ENCODE measurements at places on chromosomes 11 and 22.

GRCh38 chr11:1882265-1883238 is 9.1 kb downstream of the PRR33 start:
- DNase-seq, result peak; percentile 55

DNA sequence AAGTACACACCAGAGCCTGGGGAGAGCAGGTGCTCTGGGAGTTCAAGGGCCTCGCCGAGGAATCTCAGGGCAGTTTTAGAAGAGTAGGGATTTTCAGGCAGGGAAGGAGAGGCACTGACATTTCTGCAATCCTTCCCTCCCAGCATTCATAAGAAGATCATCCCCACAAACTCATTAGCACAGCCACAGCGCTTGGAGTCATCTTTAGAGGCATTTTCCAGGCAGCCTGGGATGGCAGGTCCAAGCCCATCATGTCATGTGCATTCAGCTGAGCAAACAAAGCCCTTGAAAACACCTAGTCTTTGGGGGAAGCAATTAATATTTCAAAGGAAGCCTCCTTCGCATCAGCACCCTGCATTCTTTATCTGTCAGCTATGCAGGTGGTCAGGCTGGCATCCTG is 43.8 kb downstream of the MAP6 start:
- no peak for DNase-seq

GRCh38 chr11:115676768-115677167 is 172.6 kb upstream of the CADM1 start:
- no peak for DNase-seq

- no peak for DNase-seq
Observed at GRCh38 chr11:86483940-86484794, 109.5 kb downstream of the CCDC81 start.

GRCh38 chr11:125404811-125405790 is 91.0 kb downstream of the FEZ1 start:
- peak; percentile 56 for DNase-seq

DNA sequence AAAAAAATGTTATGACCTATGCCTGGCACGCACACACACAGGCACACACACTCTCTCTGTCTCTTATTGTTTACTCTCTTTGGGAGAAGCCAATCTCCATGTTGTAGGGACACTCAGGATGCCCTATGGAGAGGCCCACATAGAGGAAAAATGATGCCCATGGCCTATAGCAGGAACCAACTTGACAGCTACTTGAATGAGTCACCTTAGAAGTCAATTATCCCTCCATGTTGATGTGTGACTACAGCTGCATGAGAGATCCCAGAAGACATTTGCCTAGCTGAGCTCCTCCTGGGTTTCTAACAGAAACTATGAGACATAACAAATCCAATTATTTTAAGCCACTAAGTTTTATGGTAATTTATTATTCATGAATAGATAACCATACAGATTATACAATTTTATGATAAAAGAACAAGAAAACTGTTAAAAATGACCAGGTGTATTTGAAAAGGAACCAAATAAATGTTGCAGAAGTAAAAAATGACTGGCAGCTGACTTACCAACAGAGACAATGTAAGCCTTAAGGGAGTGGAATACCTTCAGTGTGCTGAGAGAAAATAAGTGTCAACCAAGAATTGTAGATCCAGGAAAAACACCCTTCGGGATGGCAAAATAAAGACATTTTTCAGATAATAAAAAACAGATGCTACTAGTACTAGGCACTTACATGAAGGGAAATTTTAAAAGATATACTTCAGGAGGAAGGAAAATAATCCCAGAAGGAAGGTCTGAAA is 403.7 kb upstream of the SYN3 start:
- DNase-seq, result no peak

Data from stimulated activated CD8-positive, alpha-beta memory T cell treated with anti-CD3 and anti-CD28 coated beads, Interleukin-7, amount 100 ng/mL, for 1 hour (primary cell).